BE2C (cell line): ENCODE measurements at places on chromosomes 3 and 15.

GRCh38 chr3:49456466-49456865 lies 13.6 kb upstream of the DAG1 start:
- no peak for DNase-seq

DNA sequence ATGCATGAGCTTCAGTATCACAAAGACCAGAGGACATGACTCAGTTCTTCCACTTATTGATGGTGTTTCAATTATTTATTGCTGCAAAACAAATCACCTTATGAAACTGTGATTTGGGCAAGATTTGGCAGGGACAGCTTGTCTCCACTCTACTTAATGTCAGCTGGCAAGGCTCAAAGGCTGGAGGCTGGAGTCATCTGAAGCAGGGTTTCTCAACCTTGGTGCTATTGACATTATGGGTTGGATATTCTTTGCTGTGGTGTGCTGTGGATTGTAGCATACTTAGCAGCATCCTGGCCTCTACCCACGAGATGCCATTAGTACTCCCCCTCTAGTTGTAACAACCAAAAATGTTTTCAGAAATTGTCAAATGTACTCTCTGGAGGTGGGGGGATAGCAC lies 138.8 kb upstream of the PEX5L start:
- no peak for DNase-seq

DNA sequence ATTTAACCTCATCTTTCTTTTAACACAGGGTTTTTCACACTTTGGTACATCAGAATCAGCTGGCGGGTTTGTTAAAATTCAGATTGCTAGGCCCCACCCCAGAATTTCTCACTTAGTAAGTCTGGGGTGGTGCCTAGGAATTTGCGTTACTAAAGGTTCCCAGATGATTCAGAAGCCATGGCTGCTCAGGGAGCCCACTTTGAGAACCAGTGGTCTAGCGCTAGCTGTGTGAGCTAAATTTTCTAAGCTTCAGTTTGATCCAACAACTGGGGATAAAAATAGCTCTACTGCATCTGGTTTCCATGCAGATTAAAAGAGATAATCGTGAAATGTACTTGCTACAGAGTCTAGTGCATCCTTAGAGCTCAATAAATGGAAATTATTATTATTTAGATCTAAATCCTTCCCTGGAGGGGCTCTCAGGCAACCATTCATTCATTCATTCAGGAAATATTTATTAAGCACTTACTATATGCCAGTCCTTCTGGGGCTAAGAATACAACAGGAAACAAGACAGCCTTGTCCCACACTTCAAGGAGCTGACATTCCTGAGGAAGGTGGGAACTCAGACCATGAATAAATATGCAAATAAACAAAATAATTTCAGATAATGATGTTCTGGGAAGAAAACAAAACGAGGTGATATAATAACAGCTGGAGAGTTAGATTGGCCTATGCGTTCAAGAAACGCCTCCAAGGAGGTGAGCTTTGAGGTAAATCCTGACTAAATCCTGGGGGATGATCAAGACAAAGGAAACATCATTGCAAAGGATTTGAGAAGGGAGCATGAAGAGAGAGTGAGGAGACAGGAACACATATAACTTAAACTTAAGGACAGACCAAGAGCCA lies 3.9 kb upstream of the CIDEC start:
- DNase-seq = no peak

GRCh38 chr3:197076415-197076814 lies 46.8 kb upstream of the MELTF start:
- no peak for DNase-seq
